ENCODE measurements at places on chromosomes 16 and 17.
A peak's percentile ranks its signal among the peaks of the same experiment; 100 is the strongest.

DNA sequence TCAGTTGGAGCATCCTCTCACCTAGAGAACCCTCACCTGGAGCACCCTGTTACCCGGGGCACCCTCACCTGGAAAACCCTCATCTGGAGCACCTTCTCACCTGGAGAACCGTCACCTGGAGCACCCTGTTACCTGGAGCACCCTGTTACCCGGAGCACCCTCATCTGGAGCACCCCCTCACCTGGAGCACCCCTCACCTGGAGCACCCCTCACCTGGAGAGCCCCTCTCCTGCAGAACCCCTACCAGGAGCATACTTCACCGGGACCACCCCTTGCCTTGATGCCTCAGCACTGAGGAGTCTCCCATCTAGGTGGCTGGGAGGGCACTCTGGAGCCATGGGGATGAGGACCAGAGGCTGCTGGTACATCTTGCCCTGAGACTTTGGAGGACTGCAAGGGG, 3.4 kb upstream of the FBXL16 start:
- DNase-seq: no peak

DNA sequence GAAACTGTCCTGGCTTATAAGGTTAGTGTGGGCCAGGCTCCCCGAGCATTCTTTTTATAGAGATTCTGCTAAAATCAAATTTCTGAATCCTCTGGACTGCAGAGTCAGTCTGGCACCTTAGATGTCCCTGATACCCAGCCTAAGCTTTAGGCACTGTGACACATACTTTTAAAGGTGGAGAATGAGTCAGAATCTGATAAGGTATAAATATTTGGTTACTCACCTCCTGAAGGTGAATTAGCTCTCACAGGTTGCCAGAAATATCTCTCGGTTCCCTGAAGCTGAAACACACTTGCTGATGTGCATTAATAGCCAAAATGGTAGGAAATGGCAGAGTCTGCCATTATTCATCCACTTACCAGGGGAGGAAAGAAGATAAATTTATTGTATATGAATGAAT, 446.9 kb downstream of the UTP18 start:
- no peak for DNase-seq

- no peak for DNase-seq
These were observed 9.1 kb downstream of the TMEM204 start for GRCh38 chr16:1542533-1542932.

DNA sequence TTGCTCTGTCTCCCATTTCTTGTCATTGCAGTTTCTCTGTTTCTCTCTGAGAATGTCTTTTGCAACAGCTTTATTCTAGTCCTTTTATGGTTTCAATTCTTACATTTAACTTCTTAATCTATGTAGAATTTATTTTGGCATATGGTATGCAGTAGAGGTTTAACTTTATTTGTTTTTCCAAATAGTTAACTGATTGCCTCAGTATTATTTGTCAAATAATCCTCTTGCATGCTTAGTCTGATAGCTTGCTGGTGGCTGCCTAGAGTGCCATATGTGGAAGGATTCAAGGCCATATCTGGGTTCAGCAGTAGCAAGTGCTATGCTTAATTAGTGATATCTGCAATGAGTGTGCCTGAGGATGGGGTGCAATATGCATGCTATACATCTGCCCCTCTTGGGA, 6.9 kb downstream of the SNTB2 start:
- DNase-seq: no peak

DNA sequence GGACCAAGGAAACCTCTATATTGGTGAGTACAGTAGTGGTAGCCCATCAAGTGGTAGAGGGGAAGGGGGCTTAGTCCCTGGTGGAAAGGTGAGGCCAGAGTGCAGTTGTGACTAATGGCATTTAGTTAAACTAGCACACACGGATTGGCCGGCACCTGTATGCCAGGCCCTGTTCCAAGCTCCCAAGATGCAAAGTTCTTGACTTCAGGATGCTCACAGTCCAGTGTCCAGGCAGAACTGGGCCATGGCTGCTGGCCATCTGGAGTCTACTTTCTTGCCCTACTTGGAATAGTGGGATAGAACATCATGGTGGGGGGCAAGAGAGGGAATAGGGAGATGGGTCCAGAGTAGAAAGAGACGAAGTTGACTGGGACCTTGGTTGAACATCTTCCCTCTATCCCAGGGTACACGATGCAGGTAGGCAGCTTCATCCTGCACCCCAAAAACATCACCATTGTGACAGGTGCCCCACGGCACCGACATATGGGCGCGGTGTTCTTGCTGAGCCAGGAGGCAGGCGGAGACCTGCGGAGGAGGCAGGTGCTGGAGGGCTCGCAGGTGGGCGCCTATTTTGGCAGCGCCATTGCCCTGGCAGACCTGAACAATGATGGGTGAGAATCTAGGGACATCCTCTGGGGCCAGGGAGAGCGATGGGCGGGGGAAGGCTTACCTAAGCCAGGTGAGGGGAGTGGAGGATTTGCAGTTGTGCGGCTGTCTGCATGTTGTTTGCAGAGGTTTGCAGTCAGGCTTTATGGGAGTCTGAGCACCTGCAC, 15.2 kb downstream of the ITGA3 start:
- no peak for DNase-seq

DNA sequence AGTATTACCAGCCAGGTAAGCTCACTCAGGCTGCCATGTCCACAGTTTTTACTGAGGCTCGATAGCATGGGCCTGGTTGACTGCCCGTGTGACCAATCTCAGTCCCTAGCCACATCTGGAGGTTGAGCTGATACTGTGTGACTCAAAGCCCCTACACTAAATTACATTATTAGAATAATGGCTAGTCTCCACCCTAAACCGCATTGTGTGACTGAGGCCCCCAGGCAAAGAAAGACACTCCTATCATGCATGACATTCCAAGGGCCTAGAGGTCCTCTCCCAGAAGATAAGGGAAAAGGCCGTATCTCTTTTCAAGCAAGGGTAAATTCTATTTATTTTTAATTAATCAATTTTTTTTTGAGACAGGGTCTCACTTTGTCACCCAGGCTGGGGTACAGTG, 505.3 kb downstream of the HAPSTR1 start:
- DNase-seq: no peak

DNA sequence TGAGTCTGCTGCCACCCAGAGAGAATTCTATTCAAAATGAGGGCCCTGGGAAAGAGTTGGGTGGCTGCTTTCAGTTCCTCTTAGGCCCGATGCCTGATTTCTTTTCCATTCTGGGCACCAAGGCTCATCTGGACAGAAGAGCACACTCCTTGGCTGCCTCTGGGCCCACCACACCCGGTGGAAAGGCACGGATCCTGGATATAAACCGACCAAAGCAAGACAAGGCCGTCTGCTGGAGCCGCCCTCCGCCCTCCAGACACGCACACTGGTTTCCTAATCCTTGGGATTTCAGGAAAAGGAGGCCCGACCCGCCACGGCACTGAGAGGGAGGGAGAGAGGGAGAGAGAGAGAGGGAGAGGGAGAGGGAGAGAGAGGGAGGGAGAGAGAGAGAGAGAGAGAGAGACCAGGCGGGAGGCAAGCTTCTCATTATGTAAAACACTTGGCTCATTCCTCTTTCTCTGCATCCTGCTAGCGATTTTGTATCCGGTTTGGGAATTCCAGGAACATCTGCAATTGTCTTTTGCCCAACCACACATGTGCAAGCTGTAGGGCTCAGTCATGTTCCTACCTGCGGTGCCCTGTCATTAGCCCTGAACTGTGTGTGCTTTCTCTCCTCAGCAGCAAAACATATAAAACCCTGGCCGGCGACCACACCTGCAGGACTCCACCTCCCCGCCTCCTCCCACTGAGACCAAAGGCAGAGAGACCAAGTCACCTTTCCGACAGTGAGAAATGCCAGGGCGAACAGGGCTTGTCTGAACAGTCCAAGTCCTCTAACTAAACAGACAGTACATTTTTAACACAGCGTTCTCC, 347.2 kb downstream of the SOX9 start:
- DNase-seq: no peak

- no peak for DNase-seq
These were observed 162.9 kb downstream of the SEC14L1 start for GRCh38 chr17:77303620-77304019.

DNA sequence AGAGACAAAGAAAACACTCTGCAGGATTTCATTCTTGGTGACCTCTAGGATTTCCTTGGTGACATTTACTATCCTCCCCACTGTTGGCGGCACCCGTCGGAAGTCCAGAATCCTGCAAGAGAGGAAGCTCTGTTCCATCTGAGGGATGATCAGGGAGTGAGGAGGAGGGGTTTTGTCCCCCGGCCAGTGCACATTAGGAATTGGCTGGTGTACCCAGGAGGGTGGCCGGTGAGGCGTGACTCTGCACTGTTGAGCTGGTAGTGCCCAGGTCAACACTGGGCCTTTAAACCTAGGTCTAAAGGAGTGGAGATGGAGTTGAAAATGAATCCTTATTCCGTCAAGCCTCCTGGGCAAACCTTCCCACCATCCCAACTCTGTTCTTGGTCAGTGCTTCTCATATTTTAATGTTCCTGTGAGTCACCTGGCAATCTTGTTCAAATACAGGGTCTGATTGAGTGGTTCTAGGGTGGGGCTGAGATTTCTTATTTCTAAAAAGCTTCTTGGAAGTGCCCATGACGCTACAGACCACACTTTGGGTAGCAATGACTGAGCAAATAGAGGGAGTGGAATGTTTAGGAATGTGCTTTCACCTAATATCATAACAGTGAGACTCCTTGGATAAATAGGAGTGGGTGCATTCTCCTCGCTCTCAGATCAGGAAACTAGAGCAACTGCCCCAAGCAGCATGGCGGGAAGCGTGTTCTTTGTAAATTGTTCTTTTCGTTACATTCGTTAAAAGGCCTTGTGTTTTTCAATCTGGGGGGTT, 30.7 kb downstream of the PRKAR1A start:
- no peak for DNase-seq

DNA sequence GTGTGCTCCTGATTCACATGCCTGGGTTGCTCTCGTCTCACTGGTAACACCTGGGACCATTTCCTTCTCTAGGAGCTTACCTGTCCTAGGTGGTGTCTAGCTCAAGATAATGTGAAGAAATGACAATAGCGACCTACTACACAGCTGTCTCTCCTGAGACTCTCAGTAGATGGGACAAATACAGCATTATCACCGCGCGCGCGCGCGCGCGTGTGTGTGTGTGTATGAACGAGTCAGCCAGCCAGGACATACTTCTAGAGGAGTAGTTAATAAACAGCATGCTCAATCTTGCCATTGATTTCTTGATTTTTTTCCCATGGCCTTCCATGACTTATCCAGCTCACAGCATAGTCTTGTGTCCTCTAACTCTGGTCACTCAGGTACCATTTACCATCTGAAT, 268.6 kb downstream of the PHKB start:
- DNase-seq: no peak

- DNase-seq: no peak
These were observed 32.2 kb downstream of the DRC3 start for GRCh38 chr17:18004884-18005305.

DNA sequence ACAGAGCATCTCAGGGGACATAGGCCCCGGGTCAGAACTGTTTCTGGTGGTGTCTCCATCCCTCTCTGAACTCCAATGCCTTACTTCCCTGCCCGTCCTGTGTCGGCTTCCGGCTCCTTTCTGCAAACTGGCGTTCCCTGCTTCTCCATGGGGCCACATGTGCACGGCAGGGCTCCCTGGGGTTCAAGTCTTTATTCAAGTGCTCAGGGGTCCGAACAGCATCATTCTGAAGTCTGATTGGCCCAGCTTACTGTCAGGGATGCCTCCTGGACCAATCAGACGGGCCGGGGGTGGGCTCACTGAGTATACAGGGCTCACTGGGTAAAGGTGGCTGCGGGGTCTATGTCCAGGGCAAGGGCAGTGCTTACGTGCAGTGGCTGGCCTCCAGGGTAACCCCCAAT, 17.1 kb downstream of the C16orf82 start:
- no peak for DNase-seq

- DNase-seq: no peak
These were observed 593.8 kb downstream of the MAF start for GRCh38 chr16:79006765-79007164.

GRCh38 chr17:19317359-19318095, 45.0 kb downstream of the B9D1 start:
- DNase-seq: no peak

GRCh38 chr17:9576521-9577372, at the start of gene CFAP52:
TSS of gene CFAP52 (plus strand) at chr17:9576642. CDS start at chr17:9576696, 54 bp downstream.
- peak; percentile 79 for DNase-seq

- no peak for DNase-seq
These were observed 498.5 kb downstream of the WWOX start for GRCh38 chr16:78597809-78598570.

GRCh38 chr16:66481943-66482390, 54.9 kb downstream of the BEAN1 start:
- DNase-seq: no peak

DNA sequence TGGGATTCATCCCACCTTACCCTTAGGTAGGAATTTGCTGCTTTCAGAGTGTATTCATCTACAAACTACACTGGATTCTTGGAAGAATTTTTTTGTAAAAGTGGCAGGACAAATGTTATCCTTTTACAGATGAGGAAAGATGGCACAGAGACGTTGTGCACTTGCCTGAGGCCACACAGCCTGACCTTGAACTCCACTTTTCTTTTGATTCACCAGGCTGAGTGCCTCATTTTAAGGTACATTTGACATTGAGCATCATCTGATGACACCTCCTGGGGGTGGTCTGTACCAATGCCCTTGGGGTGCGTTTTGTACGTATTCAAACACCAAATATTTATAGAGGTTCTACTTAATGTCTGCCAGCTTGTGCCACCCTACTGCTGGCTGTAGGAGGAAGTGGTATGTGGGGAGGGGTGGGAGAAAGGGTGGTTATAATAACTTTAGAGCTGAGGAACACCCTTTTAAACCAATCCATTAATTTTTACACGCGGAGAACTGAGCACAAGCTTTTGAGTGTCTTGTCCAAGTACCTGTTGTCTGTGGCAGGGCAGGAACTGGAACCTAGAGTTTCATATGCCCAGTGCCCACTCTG, 29.1 kb downstream of the HS3ST3B1 start:
- no peak for DNase-seq

DNA sequence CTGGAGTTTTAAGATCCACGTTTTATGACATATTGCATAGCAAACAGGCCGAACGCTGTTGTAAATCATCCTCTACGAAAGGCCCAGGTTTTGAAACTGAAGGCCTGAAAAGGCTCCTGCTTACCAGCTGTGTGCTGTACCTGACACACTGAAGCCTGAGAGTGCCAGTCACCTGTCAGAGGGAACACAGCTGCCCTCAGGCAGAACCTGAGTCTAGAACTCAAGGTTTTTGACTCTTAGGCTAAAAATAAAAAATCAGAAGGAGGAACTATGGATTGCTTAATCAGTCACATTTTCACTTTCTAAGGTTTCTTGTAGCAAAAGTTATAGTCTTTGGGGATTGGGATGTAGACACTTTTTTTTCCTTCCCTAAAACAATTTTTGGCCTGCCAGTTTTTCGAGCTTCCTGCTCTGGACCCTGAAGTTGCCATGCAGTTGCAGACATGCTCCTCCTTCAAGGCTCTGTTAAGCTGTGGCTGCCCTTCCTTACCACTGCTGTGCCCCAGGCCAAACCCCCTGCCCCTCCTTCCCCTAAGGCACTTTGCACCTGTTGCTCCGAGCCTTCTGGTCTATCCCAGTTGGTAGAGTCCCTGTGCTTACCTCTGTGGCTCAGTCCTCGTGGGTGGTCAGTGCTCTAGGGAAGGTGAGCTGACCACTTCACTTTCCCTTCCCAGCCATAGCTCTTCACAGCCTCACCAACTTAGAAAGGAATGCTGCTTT, 56.6 kb downstream of the TENT4B start:
- DNase-seq: no peak

- no peak for DNase-seq
These were observed 5.0 kb downstream of the TAX1BP3 start for GRCh38 chr17:3663102-3664011.

GRCh38 chr17:27817731-27818130, 17.4 kb upstream of the NOS2 start:
- no peak for DNase-seq

- no peak for DNase-seq
These were observed 65.2 kb downstream of the SRCIN1 start for GRCh38 chr17:38540514-38541045.
